ENCODE measurements at places on chromosomes 5 and 9. TPM values are rescaled to one million over a fixed set of nuclear protein-coding genes. Genes with fewer than 3 reads are reported as not detected.

GRCh38 chr9:130448035-130448624 is 3.4 kb downstream of the ASS1 start:
- DNase-seq, result no peak

- DNase-seq, result no peak
These were observed 27.8 kb downstream of the DPYSL3 start for GRCh38 chr5:147481874-147482705.

DNA sequence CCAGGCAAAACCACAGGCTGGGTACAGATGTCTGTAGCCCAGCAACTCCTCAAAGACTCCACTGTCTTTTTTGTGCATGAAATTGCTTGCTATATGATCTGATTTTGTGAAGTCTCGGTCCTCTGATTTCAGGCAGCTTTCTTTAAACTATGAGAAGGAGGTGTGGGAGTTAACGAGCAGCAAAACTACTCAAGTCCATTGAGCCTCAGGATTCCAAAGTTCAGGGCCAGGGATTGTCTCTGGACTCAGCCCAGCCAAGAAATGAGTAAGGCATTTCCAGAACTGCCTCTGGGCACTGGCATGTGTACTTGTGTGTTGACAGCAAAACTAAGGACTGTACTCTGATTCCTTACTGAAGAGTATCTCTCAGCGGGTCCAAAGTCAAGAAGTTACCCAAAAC is 53.4 kb upstream of the GLIS3 start:
- no peak for DNase-seq

- DNase-seq, result no peak
These were observed 394.9 kb upstream of the GRAMD2B start for GRCh38 chr5:126028336-126028735.

Gene ISL1
- total RNA-seq, result not detected

DNA sequence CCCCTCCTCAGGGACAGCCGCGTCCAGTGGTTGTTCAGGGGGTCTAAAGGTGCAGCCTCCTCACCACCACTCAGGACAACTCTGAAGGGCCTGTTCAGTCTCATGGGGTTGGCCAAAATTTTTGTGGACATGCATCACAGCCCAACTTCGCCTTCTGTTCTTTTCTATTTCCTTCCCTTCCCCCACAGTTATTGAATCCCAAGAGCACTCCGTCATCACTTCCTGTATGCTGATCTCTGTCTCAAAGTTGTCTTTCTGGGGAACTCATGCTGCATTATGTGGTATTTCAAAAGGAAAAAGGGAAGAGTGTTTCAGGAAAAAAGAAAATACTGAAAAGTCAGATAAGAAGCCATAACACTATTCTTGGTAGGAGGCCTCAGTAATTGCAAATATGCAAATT is 355.4 kb downstream of the CAAP1 start:
- no peak for DNase-seq

DNA sequence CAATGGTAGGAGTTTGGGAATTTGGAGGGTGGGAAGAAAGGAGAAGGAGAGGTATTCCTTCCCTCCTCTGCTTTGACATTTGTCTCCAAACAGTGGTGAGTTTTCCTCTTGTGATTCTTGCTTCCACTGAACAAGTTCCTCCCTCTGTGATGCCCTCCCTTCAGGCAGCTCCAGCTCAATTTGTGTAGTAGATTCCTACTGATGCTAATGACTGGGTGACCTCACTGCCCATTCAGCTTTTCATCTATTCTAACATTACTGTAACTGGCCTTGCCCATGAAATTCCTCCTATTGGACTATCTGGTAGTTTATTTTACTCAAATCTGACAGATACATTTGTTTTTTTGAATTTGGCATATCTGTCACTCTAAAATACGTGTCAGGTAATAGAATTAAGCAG is 121.4 kb downstream of the NFIB start:
- no peak for DNase-seq

Gene TRPM3
- total RNA-seq, result 0.16 TPM

GRCh38 chr5:15363601-15364000 is 136.4 kb upstream of the FBXL7 start:
- no peak for DNase-seq

Gene ARID3C
- 0.16 TPM for total RNA-seq

DNA sequence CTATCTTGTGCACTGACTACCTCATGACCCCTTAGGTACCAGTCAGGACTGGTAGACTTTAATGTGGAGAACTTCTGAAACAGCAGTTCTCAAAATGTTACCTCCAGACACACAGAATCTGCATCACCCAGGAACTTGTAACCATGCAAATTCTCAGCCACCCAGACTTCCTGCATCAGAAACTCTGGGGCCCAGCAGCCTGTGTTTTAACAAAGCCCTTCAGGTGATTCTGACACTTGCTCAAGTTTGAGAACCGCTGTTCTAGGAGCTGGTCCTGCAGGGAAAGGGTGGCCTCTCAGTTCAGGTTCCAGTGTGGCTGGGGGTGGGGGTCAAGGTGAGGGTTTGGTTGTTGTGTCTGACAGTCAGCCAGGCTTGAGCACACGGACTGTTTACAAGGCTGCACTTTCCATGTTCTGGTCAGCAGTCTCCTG is 28.4 kb downstream of the ZFP62 start:
- DNase-seq, result no peak

GRCh38 chr5:16579142-16579847 is 37.5 kb downstream of the RETREG1 start:
- no peak for DNase-seq

DNA sequence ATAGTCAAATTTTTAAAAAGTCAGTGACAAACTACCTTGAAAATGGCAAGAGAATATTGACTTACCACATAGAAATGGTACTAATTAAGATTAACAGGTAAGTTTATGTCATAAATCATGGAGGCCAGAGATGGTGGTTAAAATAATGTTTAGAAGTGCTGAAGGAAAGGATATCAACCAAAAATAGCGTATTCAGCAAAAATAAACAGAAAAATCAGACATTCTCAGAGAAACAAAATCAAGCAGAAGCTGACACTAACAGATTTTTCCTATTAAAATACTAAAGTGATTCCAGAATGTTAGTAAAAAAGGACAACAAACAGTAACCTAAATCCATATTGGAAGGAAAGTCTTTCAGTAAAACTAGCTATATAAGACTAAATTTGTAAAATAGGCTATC is 959.9 kb upstream of the CDH10 start:
- DNase-seq, result no peak

Gene SLC26A2
- 5.6 TPM for total RNA-seq

DNA sequence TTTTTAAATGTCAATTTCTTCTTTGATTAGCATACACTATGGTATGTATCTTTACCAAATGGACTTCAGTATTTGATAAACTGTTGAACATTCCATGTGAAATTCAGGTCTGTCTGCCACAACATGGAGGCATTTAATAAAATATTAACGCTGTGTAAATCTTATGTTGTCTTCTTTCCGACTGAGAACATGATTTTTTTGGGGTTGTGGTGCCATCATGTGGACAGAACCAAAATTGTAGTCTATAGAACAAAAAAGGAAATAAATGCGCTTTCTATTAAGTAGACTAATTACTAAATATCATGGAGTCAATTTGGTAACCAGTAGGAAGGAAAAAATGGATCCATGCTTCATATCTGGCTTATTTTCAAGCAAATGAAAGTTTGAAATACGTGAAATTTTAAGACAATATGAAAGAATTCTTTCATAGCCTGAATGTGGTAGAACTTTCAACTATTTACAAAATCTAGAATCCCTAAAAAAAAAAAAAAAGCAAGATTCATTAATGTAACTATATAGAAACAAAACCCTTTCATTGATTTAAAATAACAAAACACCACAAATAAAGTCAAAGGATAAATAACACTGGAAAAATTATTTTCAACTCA is 2.8 kb upstream of the PLK2 start:
- DNase-seq, result no peak

DNA sequence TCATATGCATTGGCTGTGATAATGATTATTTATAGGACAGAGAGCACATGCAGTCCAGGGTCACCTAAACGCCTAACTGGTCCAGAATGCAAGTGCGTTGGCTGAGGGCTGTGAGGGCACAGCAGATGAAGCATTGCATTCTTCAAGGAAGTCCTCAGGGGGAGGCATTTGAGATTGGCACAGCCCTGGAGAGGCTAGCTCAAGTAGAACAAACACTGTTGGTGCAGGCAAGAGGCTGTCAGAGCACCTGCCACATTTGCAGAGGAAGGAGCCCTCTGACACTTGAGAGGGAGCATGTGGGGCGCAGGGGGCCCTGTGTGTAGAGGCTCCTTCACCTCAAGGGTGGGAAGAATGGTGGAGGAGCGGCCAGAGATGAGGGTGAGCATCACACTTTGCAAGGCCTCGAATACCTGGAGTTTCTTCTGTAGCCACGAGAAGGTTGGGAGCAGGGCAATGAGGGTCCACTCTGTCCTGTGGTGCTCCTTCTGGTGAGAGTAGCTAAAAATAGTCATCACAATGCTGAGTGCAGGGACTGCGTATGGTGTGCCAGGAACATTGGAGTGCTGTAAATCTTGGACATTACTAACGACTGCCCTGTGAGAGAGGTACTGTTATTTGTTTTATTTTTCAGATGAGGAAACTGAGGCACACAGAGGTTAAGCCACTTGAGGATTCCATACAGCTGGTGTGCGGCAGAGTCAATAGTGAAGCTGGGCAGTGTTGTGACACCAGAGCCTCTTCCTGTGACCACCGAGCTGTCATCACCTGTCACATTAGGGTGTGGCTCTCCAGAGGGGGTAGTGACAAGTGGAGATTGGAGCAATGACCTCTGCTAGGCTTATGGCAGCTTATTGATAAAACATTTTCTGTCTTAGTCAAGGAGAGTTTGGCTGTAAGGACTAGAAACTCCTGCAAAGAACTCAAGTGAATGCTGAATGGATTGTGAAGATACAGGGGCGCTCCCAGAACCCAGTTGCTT is 100.2 kb downstream of the PIP5K1B start:
- no peak for DNase-seq

DNA sequence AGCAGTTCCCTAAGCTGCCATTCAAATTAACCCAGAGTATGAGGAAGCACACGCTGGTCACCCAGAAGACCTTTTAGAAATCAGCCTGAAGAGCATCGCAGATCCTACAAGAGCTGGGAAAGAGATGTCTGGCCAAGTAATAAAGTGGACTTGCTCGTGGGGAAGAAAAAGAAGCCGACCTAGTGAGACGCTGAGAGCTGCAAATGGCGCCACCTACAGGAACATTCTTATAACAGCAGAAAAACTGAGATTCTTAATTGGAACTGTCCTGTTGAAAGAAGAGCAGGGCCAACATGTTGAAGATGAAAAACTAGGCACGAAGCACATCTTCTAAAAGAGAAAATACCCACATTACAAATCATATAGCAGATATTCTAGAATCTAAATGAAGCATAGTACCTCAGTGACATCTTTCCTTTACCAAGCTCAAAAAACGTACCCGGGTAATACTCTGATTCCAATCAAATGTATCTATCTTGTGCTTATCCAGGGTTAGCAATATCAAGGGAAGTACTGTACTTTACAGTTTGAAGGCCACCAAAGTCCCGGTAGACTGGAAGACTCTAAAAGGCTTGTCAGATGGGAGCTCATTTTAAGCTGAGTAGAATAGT is 3.9 kb upstream of the GNAQ start:
- peak; percentile 54 for DNase-seq

Gene RNF180
- 7.9 TPM for total RNA-seq

- DNase-seq, result no peak
These were observed 177.1 kb downstream of the NR3C1 start for GRCh38 chr5:143226361-143226760.

GRCh38 chr9:7823651-7824050 is 24.1 kb upstream of the DMAC1 start:
- no peak for DNase-seq

GRCh38 chr5:129361441-129362025 is 98.6 kb upstream of the ADAMTS19 start:
- DNase-seq, result no peak

Gene TAF7
- total RNA-seq, result 135 TPM

Gene RBM18
- 41.7 TPM for total RNA-seq

GRCh38 chr5:68189613-68190012 is 25.9 kb upstream of the PIK3R1 start:
- DNase-seq, result no peak

DNA sequence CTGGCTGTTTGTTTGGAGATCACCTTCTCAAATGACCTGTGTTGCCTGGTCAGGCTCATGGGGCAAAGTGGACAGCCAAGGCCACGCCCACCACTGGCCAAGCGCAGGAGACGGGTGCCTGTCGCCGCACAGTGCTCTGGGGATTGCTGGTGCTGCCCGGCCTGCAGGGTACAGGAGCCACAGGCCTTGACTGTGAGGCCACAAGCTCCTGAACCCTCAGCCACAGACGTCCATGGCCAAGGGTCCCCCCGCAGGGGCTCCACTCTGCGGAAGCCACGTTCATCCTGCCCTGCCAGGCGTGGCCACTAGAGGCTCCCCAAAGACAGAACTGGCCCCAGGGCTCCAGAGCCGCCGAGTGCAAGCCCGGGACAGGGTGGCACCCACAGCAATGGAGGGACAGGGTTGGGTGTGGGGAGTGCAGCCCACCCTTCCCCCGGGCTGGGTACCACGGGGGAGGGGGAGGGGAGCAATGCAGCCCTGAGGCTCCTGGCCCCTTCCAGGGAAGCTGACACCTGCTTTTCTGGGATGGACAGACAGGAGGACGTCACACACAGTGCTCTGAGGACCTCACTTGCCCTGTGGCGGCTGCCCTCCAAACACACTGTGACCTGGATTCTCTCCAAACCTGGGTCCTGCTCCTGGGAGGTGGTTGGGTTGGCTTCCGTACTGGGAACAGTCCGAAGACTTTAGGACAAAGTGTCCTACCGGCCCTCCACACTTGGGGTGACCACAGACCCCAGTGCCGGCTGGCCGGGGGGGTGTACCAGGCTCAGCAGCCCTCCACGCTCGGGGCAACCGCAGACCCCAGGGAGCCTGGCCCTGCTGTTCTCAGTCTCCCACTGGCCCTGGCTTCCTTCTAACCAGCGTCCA is 21.5 kb downstream of the TPPP start:
- DNase-seq, result peak; percentile 89

DNA sequence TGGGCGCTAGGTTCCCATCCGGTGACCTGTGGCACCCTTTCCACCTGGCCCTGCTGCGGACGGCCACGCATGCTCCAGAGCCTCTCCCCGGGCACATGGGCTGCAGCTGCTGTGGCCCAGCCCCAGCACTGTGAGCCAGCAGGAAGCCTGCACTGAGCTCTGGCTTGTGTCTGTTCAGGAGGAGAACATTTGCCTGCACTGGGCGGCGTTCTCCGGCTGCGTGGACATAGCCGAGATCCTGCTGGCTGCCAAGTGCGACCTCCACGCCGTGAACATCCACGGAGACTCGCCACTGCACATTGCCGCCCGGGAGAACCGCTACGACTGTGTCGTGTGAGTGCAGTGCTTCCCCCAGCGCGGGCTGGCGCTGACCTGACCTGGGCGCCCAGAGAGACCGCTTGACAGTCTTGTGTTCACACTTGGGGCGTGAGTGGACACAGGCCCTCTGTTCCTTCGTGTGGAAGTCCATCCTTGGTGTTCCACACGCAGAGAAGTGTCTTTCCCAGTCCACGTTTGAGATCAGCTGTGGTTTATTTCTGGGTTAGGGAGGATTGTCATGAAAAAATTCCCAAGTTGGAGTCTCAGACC is 66.2 kb upstream of the CACNA1B start:
- no peak for DNase-seq

Gene RALGPS1
- total RNA-seq, result 6.0 TPM

DNA sequence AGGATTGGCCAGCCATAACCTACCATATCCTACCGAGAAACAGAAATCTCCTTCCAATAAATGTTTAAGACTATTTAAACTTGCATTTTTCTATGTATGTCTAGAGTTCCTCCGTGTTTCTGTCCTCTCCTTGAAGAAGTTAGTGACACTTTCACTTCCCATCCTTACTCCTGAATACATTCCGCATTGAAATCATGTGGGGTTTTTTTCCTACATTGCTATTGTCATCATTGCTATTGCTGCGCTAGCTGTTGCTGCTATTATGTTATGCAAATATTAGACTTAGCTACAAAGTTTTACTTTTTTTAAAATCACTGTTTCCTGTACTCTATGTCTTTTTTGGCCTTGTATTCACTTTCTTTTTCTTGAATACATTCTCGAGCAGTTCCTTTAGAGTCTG is 83.3 kb upstream of the NEK6 start:
- no peak for DNase-seq

All from psoas muscle (tissue), 8 donors.